ENCODE measurements at places on chromosomes 1 and 21.

DNA sequence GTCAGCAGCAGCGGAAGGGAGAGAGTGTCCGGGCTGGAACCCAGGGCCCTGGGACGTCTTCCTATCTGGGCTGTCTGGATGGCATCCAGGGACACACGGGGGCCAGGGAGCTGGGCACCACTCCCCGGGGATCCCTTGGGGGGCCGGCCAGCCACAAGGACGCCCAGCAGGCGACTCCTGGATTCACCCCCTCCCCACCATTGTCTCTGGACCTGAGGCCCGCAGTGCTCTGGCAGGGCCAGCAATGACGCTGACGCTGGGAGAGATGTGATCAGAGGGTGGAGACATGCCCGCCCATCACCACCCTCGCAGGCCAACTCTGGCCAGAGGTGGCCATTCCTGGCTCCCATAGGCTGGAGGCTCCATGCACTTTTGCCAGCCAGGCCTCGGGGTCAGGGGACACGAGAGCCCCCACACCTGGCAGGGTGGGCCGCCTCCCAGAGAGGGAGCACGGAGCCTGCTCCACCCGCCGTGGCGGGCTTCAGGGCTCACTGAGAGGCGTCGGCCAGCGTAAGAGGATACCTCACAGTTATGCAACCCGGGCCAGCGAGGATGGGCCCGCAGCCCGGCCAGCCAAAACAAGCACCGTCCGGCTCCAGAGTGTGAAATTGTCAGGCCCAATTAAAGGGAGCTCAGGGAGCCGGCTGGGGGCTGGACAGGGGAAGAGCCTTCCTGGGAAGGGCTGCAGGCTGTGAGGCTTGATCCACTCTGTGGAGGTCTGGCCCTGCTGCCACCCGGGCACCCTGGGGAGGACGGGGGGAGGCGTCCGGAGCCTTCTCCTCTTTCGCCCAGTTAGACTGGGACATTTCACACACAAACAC lies 10.3 kb downstream of the ACTRT2 start:
- DNase-seq, result peak; percentile 51

DNA sequence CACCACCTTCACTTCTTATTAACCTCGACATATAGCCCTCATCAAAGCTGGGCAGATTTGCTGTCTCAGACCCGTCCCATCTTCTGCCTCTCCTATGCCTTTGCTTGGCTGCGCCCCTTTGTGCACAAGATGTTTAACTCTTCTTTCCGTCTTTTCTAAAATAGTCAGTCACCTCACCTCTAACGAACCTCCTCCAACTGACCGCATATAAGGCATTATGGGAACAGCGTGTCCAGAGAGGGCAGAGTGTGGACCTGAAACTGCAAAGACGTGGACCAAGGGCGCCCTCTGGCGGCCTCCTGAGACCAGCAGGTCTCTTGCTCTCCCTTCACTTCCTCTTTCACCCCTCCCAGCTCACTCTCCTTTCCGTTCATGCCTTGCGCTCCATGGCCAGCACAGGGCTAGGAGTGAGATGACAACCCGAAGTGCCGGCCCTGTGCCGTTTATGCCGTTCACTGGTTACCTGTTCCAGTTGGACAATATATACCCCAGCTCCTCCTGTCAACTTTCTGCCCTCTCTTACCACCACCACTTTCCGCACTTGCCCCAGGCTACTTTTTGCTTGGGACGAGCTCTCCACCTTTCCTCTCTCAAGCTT lies 2.5 kb upstream of the METTL25B start:
- DNase-seq, result peak; percentile 91

DNA sequence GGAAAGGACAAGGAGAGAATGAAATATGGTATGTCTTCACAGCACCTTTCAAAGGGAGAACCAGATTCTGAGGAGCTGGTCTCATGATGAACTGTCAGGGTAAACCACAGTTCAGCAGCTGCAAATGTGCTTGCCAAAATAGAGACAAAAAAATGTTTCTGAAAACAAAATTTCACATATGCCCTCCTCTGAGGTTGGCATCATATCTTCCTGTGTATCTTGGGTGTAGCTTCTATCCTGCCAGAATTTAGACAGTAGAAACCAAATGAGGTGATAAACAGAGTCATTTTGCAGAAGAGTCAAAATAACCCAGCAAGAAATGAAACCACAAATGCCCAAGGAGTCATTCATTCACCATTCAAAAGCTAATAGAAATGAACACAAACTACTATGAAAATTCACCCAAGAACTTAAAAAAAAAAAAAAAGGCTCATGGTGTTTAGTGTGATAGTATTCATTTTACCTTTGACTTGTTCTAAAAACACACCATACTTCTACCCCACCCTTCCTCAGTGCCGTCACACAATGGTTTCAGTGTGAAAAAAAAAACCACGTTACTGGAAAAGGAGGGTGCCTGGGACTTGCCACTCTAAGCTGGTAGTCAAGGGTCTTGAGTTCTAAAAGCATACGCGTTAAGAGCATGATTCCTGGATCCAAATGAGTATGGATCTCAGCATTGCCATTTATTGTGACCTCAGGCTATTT lies 18.5 kb downstream of the SELL start:
- DNase-seq, result no peak

DNA sequence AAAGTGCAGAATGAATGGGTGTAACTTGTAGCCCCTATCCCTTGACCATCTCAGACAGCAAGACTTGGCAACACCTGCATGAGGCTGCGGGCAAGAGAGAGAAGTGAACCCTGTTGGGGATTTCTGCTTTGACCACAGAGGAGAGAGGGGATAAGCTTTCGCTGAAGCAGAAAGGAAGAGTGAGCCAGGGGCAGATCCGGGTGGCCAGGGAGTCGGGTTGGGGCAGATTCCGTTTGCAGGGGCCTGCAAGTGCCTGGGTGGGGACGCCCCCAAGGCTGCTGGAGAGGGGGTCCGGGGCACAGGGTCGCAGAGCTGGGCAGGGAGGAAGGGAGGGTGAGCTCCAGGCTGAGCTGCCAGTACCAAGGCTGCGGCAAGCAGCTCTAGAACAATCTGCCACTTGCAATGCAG lies 25.3 kb upstream of the PIK3CD start:
- DNase-seq, result no peak

- no peak for DNase-seq
Observed at GRCh38 chr1:246139745-246140182, 367.3 kb downstream of the SMYD3 start.

GRCh38 chr1:225763716-225764548 lies 13.7 kb upstream of the SRP9 start:
- DNase-seq, result no peak

- no peak for DNase-seq
Observed at GRCh38 chr1:231108516-231109302, 53.1 kb upstream of the TRIM67 start.

DNA sequence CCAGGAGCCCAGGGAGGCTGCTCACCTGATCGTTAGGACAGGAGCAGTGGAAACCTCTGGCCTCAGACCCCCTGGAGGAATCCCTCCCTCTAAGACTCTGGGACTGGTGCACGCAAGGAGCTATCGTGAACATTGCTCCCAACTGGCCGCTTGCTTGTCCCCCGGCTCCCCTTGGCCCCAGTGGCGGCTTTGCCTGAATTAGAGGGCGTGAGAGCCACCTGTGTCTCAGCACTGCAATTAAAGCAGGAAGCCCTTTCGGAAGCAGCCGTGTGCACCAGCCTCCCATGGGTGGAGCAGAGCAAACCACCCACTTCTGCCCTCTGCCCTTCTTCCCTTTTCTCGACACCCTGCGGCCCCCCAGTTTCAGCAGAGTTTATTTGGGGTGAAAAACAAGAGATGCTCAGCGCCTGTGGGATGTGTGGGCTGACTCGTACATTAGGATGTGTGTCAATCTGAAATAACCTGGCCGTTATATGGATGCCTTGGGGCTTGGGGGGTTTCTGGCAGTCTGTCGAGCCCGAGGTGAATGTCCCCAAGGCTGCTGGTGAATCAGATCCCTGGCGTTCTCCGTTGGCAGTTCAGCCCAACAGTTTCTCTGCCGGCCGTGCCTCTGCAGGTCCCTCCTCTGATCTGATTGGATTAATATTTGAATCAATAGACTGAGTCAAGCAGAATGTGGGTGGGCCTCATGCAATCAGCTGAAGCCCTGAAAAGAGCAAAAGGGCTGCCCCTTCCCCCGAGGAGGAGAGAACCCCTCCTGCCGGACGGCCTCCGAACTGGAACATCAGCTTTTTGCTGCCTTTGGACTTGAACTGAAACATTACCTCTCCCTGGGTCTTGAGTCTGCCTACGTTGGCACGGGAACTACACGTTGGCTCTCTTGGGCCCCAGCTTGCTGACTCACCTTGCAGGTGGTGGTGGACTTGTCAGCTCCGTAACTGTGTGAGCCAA lies 7.3 kb upstream of the UMODL1 start:
- no peak for DNase-seq

DNA sequence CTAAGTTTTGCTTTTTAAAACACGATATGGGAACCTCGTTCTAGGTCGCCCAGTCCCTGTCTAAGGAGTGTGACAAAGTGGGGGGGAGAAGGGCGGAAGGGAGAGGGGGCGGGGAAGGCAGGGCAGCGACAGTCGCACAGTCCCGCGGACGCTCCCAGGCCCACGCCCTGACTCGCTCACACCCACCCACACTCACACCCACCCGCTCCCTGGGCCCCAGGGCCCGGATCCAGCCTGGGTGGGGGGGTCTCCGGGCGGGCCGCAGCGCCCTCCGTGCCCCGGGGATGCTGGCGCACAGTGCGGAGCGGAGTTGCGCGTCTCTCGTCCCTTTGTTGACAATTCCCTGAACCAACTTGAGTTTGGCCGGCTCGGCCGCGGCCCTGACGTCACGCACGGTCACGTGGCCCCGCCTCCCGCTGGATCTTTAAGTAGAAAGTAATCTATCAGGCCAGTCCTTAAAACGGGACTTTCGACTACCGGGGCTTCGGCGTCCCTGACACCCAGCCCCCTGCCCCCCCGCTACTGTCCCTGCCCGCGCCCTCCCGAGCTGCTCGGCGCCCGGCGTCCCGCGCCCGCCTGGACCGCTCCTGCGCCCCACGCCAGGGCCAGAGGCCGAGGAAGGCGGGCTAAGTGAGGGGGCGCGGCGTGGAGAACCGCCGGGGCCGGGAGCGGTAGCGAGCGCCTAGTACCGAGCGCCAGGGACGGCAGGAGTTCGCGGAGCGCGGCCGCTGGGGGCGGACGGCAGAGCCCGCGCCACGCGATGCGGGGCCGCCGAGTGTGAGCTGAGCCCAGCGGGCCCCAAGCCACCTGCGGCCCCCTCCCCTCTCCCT lies at the start of gene FOXD3:
Gene FOXD3 (plus strand): TSS at position 454 of the 830 bp plus-strand sequence. CDS start 492 bp downstream, outside the sequence.
- DNase-seq, result no peak

DNA sequence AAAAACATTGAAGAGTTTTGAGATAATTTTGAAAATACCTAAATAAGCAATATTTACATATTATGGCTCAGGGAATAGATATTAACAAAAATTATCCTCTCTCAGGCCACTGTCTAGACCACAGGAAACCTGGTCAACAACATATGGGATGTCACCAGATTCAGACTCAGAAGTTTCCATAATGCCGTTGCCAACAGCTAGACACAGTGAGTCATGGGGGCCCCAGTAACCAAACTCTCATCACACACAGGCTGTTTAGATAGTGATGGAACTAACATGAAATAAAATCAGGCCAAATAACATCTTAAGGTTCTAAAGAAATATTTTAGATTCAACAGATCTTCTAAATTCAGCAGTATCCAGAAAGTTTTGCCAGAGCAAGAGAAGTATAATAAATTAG lies 681.7 kb upstream of the ADAMTS5 start:
- no peak for DNase-seq

- no peak for DNase-seq
Observed at GRCh38 chr21:40447016-40447415, 399.9 kb downstream of the DSCAM start.

- no peak for DNase-seq
Observed at GRCh38 chr1:81885291-81885690, 84.6 kb downstream of the ADGRL2 start.

GRCh38 chr1:91712981-91713841 lies 172.7 kb downstream of the TGFBR3 start:
- DNase-seq, result no peak

GRCh38 chr1:221747839-221748238 lies 6.0 kb upstream of the DUSP10 start:
- no peak for DNase-seq

- DNase-seq, result no peak
Observed at GRCh38 chr1:22319608-22320007, 132.0 kb upstream of the ZBTB40 start.

- peak; percentile 60 for DNase-seq
Observed at GRCh38 chr1:163071405-163072255, 2.5 kb downstream of the RGS4 start.

GRCh38 chr1:82108843-82109242 lies 308.1 kb downstream of the ADGRL2 start:
- DNase-seq, result no peak

DNA sequence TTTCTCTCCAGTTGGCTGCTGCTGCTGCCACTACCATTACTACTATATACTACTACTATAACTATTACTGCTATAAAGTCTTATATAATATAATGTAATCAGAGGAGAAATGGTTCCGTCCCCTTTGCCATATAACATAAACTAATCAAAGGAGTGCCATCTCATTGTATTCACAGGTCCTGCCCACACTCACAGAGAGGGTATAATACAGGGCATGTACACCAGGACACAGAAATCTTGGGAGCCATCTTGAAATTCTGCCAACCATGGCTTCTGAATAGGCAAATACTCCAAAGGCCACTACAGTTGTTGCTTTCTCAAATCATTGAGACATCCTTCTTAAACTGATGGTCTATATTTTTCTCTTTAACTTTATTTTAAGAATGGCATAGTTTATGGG lies 6.9 kb upstream of the ZRANB2 start:
- DNase-seq, result no peak

DNA sequence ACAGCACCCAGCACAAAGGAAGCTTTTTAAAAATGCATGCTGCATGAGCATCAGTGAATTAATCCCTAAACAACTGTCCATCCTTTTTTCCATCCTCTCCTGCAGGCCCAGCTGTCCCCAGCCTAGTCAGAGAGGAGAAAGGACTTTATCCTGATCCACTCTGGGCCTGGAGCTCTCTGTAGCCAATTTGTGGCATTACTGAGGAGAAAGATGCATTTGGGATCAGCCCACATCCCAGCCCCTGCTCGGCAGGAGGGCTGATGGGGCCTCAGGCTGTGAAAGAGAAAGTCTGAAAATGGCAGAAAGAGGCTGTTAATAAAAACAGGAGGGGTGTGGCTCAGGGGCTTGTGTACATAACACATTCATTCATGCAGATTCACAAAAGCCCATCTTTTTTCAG lies 37.5 kb upstream of the ATP2B4 start:
- DNase-seq, result no peak

DNA sequence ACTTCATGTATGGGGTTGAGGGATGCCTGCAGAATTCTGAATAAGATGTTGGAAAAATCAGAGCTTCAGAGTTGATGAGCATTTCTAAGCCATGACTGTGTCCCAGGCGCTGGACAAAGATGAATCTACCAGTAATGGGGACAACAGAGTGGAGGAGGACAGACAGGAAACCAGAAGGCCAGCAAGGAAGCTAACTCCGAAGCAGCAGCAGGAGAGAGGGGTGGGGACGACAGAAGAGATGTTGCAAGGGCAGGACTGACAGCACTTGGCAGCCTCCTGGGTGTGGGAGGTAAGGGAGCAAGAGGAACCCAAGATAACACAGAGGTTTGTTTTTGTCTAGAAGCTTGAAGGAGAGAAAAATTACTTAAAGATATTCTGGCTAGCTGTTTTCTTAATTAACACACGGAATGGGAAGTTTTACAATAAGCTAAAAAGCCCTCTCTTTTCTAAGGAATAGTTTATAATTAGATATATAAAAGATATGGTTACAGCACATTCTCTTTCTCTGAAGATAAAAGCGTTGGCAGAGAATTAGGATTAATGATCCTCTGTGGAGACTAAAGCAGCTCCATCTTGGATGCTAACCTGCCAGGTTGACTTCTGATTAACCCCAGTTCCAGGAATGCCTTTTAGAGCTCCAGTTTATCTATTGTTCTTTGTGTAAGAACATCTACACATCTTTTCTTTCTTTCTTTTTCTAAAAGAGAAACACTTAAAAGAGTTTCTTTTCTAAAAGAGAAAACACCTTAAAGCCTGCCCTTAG lies 92.7 kb downstream of the TENT5C start:
- DNase-seq, result no peak

Data from head of caudate nucleus (tissue), 42 donors.